ENCODE measurements at places on chromosomes 2 and 18.

DNA sequence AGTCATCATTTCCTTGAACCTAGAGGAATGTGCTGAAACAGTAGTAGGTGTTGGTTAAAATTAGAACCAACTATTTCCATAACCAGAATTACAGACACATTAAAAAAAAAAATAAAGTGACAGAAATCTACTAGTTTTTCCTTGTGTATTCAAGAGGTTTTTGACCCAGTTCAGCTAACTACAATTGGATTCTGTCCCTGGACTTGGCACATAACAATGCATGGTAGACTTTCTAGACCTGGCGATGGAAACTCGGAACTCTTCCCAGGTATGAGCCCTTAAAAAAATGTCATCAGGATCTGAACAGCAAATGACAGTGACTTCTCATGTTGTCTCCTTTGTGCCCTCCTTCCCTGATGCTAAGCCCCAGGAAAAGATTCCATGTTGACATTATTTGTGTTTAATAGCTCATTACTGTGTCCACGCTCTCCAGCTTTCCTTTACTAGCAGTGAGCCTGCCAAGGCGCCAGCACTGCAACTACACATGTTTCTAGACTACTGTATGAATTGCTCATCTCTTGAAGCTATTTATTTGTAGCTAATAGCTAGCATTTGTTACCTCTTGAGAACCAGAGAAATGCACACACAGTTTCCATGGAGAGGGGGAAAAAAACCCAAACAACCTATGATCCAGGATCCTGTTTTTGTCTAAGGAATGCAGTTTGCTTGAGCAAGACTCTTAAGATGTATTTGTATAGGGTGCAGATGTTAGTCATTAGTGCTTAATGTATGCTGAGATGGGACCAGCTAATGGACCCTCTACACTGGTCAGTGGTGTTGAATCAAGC is 148.5 kb downstream of the FMNL2 start:
- no peak for DNase-seq

GRCh38 chr2:106165561-106165960 is 28.5 kb downstream of the UXS1 start:
- no peak for DNase-seq

DNA sequence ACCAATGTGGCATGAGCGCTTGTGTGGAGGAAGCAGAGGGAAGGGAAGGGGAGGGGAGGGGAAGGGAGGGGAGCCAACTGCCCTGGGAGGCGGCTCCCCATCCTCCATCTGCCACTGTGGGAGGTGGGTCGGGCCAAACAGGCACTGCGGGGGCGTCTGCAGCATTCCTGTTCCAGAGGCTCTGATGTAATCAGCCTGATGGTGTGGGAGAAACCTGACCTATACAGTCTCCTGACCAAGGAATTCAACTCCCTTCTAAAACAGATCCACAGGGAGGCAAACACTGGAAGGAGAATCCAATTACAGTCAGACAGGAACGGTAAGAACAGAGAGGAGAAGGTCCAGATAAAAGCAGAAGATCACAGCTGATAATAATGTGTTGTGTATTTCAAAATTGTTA is 88.8 kb downstream of the CD8B2 start:
- DNase-seq: no peak

GRCh38 chr2:1649103-1650084 is 94.9 kb downstream of the PXDN start:
- peak; percentile 62 for DNase-seq

DNA sequence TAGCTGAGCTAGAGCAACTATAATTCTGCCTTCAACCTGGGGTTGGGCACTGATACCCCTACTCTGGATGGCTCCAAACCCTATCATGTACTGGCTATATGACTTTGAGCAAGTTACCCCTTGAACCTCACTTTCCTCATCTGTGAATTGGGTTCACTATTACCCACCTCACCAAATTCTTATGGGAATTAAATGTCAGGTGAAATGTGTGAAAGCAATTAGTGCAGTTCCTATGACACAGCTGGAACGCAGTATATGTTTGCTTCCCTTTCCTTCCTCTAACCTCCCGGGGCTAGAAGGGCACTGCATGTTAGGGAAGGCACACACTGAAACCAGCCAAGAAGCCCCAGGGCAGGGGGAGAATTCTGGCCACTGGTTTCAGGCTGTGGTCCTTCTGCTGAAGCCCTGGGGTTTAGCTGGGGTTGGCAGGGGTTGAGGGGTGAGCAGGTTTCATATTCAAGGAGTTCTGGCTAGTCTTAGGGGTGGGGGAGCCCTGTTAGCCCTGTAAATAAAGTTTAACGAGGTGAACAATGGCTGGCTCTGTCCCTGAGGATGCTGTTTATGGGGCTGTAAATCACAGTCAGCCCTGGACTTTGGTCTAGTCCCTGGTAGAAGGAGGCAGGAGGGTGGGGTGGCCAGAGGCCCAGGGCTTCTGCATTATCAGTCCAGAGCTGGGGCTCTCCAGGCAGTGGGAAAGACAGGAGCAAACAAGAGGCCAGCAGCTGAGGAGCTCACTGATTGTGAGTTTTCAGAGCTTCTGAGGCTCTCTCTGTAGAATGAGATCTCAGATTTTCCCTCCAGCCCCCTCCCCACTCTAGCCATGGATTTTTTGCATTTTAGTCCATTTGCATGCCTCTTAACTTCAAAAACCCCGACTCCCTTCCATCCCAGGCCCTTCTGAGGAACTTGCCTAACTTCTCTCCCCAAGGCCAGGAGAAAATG is 8.0 kb downstream of the PKDCC start:
- no peak for DNase-seq

- no peak for DNase-seq
Measured at GRCh38 chr2:20666005-20666303, 990 bp upstream of the GDF7 start.

- no peak for DNase-seq
Measured at GRCh38 chr2:37854676-37855282, 70.3 kb upstream of the RMDN2 start.

GRCh38 chr2:236351966-236352525 is 87.8 kb upstream of the ASB18 start:
- DNase-seq: no peak

DNA sequence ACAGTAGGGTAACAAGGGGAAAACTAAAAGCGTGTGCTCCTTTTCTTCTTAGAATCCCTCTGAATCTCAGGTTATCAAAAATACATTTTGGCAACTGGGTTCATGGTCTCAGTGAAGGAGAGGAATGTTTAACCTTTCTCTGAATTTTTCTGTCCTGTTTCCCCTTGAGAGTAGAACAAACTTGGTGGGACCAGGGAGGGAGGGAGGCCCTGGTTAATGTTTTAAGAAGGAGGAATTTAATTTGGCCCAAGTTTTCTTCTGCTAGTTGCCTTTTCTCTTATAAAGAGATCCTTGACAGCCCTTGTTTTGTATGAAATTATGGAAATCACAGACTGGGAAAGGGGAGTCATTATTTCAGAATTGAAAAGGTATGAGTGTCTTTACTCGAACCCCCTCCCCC is 12.2 kb upstream of the POU3F3 start:
- DNase-seq: no peak

- no peak for DNase-seq
Measured at GRCh38 chr2:54077088-54077900, 38.1 kb upstream of the ACYP2 start.

DNA sequence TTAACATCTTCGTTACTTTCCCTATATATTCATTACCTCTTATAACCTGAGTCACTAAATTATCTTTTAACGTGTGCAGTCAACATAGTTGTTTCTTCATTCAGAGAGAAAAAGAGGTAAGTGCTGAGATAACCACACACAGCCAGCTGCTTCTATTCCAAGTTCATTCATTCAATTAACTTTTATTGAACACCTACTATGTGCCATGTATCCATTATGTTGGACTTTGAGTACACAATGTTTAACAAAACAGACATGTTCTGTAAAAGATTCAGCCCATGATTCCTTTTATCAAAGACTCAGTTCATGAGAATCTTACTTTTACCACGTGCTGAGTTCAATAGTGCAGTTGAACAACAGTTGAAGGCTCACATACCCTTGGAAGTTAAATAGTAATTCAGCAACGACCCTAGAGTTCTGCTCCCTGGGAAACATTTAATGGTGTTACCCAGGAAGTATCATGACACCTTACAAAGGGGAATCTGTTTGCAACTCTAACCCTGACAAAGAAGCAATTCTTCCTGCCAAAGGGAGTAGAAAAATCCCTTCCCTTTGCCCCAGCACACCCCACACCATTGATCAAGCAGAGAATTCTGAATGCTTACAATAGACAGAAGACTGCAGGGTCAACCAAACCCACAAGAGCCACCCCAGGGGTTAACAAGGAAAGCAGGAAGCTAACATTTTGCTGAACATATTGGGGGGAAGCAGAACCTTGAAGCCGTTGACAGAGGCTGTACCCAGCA is 595.8 kb downstream of the STK39 start:
- DNase-seq: no peak

- no peak for DNase-seq
Measured at GRCh38 chr2:140861666-140862065, 1269.2 kb downstream of the LRP1B start.

DNA sequence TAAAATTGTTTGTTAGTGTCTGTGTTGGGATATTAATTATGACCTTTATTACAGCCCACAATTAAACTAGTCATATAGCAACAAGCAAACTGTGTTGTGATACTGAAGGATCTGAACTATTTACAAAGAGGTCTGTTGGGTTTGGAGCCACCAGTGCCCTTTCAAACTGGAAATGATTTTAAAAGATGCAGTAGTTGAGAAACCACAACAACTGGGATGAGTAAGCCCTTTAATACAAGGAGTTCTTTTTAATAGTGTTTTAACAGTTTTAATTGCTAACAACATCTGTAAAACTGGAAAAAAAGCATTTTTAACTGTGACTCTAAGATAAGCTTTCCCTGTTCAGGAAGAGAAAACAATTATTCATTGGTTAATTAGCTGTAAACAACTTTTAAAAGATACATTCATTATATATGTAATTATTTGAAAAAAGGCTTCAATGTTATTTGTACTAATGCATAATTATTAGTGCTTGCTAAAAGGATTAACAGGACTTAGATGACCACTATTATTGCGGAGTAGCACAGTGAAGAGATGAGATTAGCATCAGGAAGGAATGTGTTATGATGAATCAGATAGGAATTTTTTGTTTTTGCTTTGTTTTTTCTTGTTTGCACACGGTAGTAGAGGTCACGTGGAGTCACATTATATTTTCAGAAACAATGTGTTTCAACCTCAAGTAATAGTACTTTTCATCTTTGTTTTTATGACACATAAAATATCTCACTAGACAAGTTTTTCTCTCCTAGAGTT is 392.7 kb upstream of the FANCL start:
- no peak for DNase-seq

- no peak for DNase-seq
Measured at GRCh38 chr2:226904592-226904991, 68.7 kb downstream of the RHBDD1 start.

DNA sequence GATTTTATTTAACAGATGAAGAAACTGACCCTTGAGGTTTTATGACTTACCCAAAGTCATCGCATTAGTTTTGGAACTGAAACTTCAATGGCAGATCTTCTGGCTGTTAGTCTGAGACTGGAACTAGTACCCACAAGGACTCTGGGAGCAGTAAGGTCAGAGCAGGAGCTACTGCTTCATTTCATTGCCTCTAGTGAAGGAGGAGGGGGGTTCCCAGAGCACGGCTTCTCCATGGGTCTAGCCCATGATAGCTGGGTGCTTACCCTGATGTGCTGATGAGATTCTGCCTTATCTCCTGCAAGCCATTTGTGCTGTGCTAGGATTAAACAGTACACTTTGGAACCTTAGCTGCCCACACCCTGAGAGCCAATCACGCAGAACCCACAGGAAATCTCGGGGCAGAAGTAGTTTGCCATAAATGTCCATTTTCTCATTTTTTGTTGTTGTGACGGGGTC is 5.4 kb upstream of the RNASEH1 start:
- no peak for DNase-seq

- peak; percentile 73 for DNase-seq
Measured at GRCh38 chr2:70767699-70768589, at the start of gene ADD2. Gene ADD2, minus strand, starts transcription at chr2:70768200. Its CDS starts 61,792 bp downstream, at chr2:70706408.

- DNase-seq: no peak
Measured at GRCh38 chr2:36322108-36322507, 33.5 kb upstream of the CRIM1 start.

- DNase-seq: no peak
Measured at GRCh38 chr2:7924023-7924762, 757.7 kb upstream of the ID2 start.

- no peak for DNase-seq
Measured at GRCh38 chr2:48588745-48589144, 28.9 kb upstream of the GTF2A1L start.

GRCh38 chr2:164766216-164766953 is 75.2 kb downstream of the COBLL1 start:
- DNase-seq: no peak

GRCh38 chr2:241558532-241559322 is at the start of gene BOK:
Gene BOK, plus strand, starts transcription at chr2:241558745. Its CDS starts 739 bp downstream, at chr2:241559484.
- no peak for DNase-seq

GRCh38 chr2:18496516-18496915 is 63.9 kb downstream of the RDH14 start:
- no peak for DNase-seq

DNA sequence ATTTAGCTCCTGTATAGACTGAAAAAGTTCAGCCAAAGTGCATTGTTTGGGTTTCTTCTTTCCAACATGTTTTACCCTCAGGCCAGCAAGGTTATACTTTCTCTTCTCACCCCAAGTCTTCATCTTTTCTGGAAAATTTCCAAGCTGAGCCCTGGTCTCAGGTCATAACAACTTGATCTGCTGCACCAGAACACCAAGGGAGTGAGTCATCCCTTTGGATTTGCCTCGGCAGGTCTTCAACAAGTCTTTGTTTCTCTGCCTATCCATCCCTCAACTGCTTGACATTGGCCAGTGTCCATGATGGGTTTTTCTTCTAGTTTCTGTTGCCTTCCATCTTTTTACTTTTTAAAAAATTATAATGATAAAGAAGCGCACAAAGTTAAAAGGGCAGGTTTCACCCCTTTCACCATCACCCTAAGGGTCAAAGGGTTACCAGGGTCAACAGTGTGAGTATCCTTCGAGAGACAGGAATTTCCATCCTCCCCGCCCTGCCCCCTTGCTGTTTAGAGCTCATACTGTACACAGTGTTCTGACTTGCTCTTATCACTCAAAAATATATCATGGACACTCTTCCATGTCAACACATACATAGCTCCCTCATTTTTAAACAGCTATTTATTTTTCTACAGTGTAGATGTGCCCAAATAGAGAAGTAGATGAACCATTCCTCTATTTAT is 5.7 kb upstream of the SPATS2L start:
- DNase-seq: no peak

DNA sequence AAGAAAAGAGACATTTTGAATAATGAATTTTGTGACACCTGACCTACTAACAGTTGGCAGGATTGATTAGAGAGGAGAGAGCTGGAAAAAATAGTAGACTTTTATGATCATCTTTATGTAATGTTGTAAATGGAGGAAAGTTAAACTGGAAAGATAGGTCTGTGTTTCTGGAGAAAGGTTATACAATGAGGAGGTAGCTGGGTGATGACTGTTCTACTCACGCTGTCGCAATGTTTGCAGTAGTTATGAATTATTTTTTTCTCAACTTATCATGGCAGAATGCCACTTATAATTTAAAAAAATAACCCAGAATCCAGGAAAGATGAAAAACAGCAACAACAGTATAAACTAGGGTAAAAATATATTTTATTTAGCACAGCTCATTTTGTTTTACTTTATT is 364.9 kb downstream of the SPAG16 start:
- DNase-seq: no peak
